ENCODE measurements at places on chromosomes 5 and 9.

DNA sequence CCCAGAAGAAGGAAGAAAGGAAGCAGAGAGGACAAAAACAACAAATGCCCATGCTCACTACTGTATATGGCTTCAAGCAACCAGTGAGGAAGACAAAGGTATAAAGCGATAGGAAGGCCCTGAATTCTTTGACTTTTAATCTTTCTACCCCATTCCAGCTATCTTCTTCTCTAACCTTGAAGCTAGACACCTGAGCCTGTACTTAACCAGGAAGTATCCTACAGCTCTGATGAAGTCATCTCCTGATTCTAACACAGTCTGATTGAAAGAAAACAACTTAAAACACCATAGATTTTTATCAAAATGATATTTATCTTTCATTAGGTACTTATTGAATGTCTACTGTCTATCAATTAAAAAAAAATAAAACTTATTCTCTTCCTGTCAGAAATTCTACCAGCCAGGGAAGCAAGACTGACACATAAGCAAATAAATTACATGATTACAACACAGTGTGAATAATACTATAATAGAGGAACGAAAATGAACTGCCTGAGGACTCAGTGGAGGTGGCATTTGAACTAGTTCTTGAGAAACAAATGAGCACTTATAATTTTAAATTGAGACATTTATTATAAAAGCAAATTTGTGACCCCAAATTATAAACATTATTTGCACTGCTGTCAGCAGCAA, 123.3 kb upstream of the ELL2 start:
- no peak for DNase-seq

GRCh38 chr5:83066548-83067110, 10.6 kb downstream of the TMEM167A start:
- no peak for DNase-seq

- DNase-seq, result no peak
Measured at GRCh38 chr5:14915291-14915952, 43.8 kb upstream of the ANKH start.

DNA sequence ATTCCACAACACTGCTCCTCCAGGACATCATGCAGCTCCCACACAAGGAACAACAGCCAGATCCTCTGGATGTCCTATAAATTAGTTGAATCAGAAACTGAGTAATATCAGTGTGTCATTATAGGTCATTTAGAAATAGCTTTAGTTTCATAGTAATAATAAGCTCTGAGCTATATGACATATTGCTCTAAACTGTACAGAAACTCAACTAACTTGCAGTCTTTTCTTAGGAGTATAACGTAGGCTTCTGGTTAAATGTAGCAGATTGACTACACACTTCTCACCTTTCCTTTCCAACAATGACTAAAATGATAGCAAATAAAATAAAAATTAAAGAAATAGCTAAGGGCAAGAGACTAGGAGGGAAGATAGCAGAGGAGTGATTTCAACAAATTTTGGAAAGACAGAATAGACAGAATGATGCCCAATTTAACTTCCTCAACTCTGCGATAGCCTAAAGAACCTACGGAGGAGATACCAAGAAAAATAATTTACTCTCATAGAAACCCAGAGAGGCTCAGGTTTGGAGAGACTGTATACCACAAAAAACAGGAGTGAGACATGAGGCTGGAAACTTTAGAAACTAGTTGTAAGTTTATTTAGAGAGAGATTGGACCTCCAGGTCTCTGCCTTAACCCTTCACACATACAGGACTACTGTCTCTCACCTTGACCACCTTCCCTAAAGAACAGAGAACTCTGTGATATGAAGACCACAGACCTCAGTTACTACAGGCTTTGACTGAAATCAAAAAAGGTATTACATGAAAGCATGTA, 193.7 kb downstream of the TSSK1B start:
- no peak for DNase-seq

DNA sequence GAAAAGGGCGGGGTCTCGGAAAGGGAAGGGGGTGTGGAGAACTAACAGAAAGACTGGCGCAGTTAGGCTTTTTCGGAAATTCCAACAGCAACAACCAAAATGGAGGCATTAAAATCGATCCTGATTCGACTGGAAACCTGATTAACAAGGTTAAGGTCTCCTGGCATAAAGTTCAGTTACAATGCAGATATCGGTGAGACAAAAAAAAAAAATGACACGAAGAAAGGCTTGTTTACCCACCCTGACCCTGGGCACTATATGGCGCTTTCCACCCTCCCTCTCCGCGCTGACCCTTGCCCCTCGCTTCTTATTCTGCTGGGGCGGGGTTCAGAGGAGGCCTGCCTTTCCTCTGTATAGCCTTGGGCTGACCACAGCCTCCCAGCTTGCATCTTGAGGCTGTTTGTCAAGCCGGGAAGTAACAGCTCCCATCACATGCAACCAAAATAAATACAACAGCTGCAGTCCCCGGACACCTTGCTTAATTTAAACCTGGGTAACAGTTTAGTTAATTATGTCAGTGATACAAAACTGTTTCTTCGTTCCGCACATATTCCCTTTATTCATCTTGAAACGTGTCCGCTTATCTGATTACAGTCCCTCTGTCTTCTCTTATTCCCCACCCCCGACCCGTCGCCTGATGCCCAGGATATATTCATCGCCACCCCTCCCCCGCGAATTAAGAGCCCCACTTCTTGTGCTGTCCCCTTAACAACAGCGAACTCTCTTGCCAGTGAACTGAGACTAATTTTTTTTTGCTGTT, 795 bp upstream of the PJA2 start:
- DNase-seq, result no peak

Data from NCI-H1930 (cell line).